ENCODE measurements at places on chromosomes 5 and 9.

GRCh38 chr9:127847178-127847510 lies 7.3 kb downstream of the ENG start:
- no peak for DNase-seq

DNA sequence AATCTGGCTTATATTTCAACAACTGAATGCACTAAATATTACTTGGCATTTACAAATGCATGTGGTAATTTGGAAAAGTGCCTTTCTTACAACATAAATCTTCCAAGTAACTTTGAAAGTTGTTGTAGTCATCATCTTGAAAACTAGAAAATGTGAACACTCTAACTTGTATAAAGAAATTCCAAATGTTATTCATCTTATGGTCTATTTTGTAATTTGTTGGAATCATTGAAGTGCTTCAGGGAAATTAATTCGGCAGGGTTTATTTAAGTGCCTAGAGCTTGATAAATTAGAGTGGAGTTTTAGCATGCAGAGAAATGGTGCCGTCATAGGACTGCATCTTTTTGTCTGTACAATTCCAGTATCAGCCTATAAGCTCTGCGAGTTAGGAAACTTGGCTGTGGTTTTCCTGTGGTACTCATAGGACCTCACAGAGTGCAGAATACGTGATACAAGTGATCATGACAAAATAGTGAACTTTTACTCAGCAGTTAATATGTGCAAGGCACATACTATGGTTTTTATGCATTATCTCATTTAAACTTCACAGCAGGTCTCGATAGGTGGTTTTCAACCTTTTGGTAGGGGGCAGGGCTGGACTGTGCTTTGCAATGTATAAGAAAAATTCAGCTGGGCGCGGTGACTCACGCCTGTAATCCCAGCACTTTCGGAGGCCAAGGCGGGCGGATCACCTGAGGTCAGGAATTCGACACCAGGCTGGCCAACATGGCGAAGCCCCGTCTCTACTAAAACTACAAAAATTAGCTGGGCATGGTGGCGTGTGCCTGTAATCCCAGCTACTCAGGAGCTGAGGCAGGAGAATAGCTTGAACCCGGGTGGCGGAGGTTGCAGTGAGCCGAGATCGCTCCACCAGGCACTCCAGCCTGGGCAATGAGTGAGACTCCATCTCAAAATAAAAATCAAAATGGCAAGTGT lies 79.6 kb downstream of the RAI14 start:
- DNase-seq: no peak

GRCh38 chr9:92727716-92728700 lies 36.6 kb downstream of the BICD2 start:
- no peak for DNase-seq

- DNase-seq: no peak
Observed at GRCh38 chr9:111943746-111944145, 47.1 kb downstream of the UGCG start.

- no peak for DNase-seq
Observed at GRCh38 chr9:120197605-120198004, 382.4 kb downstream of the CDK5RAP2 start.

DNA sequence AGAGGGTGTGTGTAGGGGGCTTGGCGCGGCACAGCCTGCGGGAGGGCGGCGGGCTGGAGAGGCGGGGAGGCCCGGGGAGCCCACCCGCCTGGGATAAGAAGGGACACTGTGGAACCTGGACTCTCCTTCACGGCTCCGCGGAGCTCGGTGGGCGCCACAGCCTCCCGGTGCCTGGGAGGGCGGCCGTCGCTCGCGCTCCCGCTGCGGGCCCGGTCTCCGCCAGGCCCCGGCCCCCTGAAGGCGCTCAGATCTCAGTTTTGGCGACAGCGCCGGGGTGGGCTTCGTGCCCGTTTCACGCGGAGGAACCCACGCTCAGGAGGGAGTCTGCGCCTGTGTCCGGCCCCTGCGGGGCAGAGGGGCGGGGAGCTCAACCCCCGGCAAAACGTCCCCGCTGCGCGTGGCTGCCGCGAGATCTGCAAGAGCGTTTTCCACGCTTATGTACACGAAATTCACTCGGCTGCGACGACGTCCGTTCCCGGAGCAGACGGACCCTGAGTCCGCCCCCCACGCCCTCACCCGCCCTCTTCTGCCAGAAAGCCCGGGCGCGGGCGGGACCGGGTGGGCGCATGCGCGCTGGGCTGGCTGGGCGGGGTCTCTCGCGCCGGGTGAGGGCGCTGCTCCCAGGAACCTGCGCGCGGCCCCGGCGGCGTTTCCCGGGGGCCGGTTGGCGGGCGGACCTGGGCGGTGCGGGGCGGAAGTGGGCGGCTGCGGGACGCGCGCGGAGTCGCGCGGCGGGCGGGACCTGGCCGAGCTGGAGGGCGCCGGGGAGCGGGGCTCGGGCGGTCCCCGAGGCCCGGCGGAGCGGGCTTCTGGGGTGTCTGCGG lies at the start of gene NELFB:
NELFB (plus strand) TSS at position 704 of the 824 bp plus-strand sequence.
- peak; percentile 85 for DNase-seq

DNA sequence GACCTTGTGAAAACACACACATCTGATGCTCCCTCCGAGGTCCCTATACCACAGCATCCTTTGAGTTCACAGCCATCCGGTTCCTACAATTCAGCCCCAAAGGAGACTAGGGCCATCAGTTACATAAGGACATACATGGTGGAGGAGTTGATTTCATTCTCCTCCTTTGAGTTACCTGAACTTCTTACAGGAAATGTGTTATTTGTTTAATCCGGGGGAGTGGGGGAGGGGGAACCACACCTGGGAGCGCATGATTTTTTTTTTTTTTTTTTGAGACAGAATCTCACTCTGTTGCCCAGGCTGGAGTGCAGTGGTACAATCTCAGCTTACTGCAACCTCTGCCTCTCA lies 30.7 kb downstream of the SEMA4D start:
- DNase-seq: no peak

Data from NK-92 treated with Interleukin-12 subunit alpha and Interleukin-12 subunit beta, amount 100 ng/mL, for 24 hours (cell line).